Activated CD4-positive, alpha-beta memory T cell treated with anti-CD3 and anti-CD28 coated beads, Interleukin-2, amount 10 ng/mL, durations not matched to agents 7 days and 5 days (primary cell): ENCODE measurements at places on chromosomes 1 and 21. TPM values are rescaled to one million over a fixed set of nuclear protein-coding genes. Genes with fewer than 3 reads are reported as not detected.

Gene INSRR
- total RNA-seq = 0.08 TPM

GRCh38 chr1:2046174-2046917, 3.9 kb upstream of the PRKCZ start:
- H3K4me3 ChIP-seq = no peak overlapping the region
- DNase-seq = peak; percentile 47
- H3K4me1 ChIP-seq = peaks cover 20% of the 10 kb centered on the region
- no peaks in the 10 kb centered on the region for H3K36me3 ChIP-seq
- H3K27ac ChIP-seq = no peak overlapping the region
- peaks cover 23% of the 10 kb centered on the region for H3K27me3 ChIP-seq

Gene SLFNL1
- total RNA-seq = 0.18 TPM

- no peak overlapping the region for H3K27ac ChIP-seq
- H3K27me3 ChIP-seq = peaks cover 33% of the 10 kb centered on the region
- no peak overlapping the region for H3K4me3 ChIP-seq
- DNase-seq = no peak
- H3K4me1 ChIP-seq = no peaks in the 10 kb centered on the region
Measured at GRCh38 chr1:221532071-221532773, 209.7 kb downstream of the DUSP10 start.

GRCh38 chr1:22406722-22407495, 44.7 kb upstream of the ZBTB40 start:
- H3K27me3 ChIP-seq = peaks cover 29% of the 10 kb centered on the region
- no peak for DNase-seq
- H3K4me1 ChIP-seq = no peaks in the 10 kb centered on the region
- H3K4me3 ChIP-seq = no peak overlapping the region
- H3K27ac ChIP-seq = no peak overlapping the region

Gene ETV3L
- total RNA-seq = not detected

- no peak for DNase-seq
- peaks cover 30% of the 10 kb centered on the region for H3K4me1 ChIP-seq
- H3K36me3 ChIP-seq = no peaks in the 10 kb centered on the region
- H3K27me3 ChIP-seq = no peaks in the 10 kb centered on the region
Measured at GRCh38 chr1:18901952-18902522, 318 bp downstream of the ALDH4A1 start.

Gene C2CD4D
- 3.0 TPM for total RNA-seq

DNA sequence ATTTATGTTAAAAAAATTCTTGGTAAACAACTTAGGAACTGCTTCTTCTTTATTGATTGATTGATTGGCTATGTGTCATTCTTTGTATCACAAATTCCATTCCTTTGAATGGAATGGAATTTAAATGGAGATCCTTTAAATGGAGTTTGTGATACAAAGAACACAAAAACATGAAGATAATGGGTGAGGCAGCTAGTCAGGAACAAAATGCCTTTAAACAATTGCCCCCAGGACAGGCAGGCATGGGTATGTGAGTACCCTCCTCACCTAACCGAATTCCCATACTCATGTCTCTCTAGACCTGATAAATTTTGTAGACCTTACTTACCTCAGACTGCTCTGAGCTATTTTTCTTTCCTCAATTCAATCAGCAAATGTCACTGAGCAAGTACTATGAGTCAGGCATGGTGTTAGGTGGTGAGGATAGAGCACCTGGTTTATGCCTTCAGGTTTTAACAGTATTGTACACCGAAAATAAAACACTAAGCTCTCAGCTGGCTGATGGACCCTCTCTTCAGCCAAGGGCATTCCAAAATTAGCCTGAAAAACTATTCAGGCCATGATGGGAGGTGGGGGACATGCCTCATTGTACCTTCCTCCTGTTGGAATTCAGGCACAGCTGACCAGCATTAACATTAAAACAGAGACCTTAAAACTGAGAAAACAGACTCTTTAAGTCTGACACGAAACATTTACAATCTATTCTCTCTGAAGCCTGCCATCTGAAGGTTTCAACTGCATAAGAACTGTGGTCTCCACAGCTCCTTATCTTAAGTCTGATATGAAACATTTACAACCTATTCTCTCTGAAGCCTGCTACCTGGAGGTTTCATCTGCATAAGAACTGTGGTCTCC, 58.9 kb downstream of the OLFML3 start:
- H3K27me3 ChIP-seq = peaks cover 10% of the 10 kb centered on the region
- DNase-seq = no peak
- H3K36me3 ChIP-seq = no peaks in the 10 kb centered on the region
- no peak overlapping the region for H3K4me3 ChIP-seq
- H3K4me1 ChIP-seq = peaks cover 4% of the 10 kb centered on the region

DNA sequence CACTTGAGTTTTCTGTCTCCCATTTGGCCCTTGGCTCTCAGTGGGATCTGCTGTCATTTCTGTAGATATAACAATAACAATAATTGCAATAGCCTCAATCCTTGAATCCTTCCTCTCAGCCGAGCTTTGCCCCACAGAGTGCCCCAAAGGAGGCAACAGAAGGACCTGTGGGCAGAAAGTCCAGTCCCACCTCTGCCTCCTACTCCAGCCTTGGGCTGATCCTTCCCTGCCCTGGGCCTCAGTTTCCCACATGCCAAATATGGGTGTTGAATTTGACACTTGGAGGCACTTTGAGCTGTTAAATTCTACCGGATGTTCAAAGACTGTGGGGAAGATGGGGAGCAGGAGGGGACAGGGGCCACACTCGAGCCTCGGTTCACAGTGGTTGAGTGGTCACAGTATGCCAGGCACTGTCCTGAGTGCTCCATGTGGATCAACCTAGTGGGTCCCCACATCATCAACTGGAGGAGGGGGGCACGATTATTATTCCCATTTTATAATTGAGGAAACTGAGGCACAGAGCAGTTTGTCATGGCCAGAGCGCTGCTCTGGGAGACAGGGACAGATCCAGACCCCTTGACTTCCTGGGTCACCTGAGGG, 307.1 kb downstream of the MATN1 start:
- DNase-seq = no peak
- H3K27me3 ChIP-seq = peaks cover 3% of the 10 kb centered on the region
- H3K4me3 ChIP-seq = no peak overlapping the region
- H3K36me3 ChIP-seq = no peaks in the 10 kb centered on the region
- no peak overlapping the region for H3K27ac ChIP-seq

Gene MYOG
- total RNA-seq = not detected

GRCh38 chr1:192631749-192632148, 4.2 kb upstream of the RGS13 start:
- H3K4me1 ChIP-seq = no peaks in the 10 kb centered on the region
- H3K36me3 ChIP-seq = no peaks in the 10 kb centered on the region
- peaks cover 13% of the 10 kb centered on the region for H3K27me3 ChIP-seq

GRCh38 chr1:31435471-31436409, 22.7 kb downstream of the SERINC2 start:
- DNase-seq = peak; percentile 1
- H3K27ac ChIP-seq = no peak overlapping the region
- H3K4me1 ChIP-seq = no peaks in the 10 kb centered on the region
- H3K36me3 ChIP-seq = no peaks in the 10 kb centered on the region
- no peaks in the 10 kb centered on the region for H3K27me3 ChIP-seq
